ENCODE measurements at places on chromosomes 3 and 15.

DNA sequence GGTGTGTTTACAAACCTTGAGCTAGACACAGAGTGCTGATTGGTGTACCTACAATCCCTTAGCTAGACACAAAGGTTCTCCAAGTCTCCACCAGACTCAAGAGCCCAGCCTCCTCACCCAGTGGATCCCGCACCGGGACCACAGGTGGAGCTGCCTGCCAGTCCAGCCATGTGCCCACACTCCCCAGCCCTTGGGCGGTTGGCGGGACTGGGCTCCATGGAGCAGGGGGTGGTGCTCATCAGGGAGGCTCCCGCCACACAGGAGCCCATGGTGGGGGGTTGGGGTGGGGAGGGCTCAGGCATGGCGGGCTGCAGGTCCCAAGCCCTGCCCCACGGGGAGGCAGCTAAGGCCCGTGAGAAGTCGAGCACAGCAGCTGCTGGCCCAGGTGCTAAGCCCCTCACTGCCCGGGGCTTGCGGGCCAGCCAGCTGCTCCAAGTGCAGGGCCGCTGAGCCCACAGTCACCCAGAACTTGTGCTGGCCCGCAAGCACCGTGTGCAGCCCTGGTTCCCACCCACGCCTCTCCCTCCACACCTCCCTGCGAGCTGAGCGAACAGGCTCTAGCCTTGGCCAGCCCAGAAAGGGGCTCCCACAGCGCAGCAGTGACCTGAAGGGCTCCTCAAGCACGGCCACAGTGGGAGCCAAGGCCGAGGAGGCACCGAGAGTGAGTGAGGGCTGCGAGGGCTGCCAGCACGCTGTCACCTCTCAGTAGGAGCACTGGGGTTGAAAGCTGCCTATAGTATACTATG is 43.7 kb downstream of the CASR start:
- no peak for DNase-seq

- no peak for DNase-seq
Observed at GRCh38 chr3:72308641-72309040, 523.7 kb upstream of the PROK2 start.

DNA sequence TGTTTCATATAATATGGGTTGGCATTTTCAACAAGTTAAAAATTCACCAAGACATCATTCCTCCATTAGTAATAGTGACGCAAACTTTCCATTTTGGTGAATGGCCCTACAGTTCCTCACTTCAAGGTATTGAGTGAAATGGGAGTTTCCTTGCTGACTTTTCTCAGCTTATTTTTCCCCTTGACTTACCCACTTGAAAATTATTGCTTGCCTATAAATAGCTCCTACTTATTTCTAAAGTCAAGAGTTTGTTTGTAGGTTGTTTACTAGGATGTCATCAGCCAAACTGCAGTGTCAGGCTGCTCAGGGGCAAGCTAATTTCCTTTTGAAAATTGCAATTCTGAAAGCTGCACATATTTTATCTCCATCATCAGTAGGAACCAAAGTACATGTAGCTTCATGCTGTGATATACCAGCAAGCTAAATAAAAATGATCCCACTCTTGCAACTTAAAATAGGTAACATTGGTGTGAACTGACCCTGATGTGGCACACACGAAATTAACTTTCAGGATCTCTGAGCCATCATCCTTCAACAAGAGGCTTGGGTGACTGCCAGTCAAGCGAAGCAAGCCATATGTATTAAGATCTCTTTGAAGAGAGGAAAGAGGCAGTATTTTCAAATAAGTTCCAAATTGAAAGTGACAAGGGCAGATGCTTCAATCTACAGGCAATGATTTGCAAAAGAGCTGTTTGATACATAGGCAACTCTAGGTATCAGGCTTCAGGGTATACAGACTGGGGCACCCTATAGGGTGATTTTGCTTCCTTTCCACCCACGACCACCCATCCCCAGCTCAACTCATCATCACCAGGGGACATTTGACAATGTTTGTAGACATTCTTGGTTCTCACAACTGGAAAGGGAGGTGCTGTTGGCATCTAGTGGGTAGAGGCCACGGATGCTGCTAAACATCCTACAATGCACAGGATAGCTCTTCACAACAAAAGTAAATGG is 66.8 kb upstream of the RASGRP1 start:
- DNase-seq: no peak

DNA sequence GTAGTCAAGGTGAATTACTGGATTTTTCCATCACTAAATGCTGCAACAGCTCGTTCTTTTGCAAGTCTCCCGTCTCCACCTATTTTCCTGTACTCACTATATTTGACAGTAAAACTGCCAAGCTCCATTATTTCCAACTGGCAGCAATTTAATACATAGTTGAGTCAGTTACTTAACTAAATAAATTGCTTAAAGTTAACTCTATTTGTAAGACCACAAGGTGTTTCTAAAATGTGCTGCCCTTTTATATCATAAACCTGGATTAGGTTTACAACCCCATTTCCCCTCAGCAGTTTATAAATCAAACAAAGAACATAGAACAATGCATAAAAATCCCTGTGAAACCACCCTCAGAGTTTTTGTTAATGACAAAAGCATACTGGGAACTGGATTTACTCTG is 211.4 kb upstream of the DPH6 start:
- no peak for DNase-seq

Measured in EH (cell line).